Naive thymus-derived CD8-positive, alpha-beta T cell (primary cell): ENCODE measurements at places on chromosomes 2 and 18.

- DNase-seq = no peak
Measured at GRCh38 chr2:215796140-215796855, 217.1 kb downstream of the MREG start.

- DNase-seq = no peak
Measured at GRCh38 chr2:16665748-16666448, at the start of gene CYRIA. TSS of gene CYRIA (minus strand) at chr2:16665834. CDS start at chr2:16588119, 77,715 bp downstream.

DNA sequence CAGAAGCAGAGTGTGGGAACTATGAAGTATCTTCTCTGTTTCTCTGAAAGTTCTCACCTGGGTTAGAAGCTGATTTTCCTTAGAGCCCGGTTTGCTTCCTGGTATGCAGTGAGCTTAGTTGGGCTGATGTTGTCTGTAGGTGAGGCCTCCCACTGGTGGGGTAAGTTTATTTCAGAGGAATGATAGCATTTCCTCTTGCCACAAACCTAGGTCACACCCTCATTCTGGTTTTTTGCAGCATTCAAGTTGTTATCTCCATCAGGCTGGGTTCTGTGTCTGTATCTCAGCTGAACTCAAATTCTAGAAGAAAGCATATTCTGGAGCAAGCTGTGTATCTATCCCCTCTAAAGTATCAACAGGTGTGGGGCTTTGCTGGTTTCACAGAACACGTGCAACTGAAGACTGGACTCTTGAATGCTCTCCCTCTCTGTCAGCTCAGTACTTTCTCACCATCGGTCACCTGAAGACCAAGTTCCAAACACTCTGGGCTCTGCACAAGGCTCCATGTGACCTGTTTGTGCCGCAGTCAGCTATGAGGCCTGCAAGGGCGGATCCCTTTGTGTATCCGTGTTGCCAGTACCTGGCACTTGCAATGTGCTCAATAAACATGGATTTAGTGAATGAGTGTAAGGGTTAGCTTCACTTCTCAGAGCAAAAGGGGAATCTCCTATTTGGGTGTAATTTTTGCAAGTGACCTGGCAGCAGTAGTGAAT lies 49.5 kb upstream of the MBOAT2 start:
- no peak for DNase-seq

GRCh38 chr2:236787885-236788284 lies 218.3 kb downstream of the ACKR3 start:
- DNase-seq = no peak

DNA sequence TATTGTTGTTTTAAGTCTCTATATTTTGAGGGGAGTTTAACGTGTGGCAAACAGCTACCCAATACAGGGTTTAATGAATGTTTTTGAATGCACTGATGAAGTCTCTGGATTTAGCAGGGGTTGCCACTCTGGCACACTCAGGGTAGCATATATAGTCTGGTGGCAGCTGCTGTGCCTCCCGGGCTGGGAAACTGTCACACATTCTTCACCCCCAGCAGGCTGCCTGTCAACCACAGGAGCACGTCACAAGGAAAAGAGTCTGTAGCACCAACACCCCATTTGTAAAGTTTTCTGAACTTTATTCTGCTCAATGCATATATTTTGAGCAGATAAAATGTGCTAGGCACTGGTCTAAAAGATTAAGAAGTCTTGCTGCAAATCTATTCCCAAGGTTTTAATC lies 39.3 kb downstream of the NGEF start:
- DNase-seq = no peak
